ENCODE measurements at places on chromosomes 4 and X. TPM values are rescaled to one million over a fixed set of nuclear protein-coding genes. Genes with fewer than 3 reads are reported as not detected.

GRCh38 chr4:123553279-123553678 lies 156.7 kb downstream of the SPRY1 start:
- no peak for DNase-seq

Gene BEND2
- total RNA-seq, result not detected

Gene PLAC1
- total RNA-seq, result not detected

Gene LANCL3
- 1.4 TPM for total RNA-seq

Gene MAGEE2
- total RNA-seq, result not detected
